ENCODE measurements at places on chromosomes 6 and 20.

GRCh38 chr20:50679753-50680104 is 11.6 kb downstream of the RIPOR3 start:
- no peak for DNase-seq

GRCh38 chr20:57449398-57450354 is 58.5 kb downstream of the RBM38 start:
- DNase-seq, result no peak

GRCh38 chr6:90226257-90226656 is 70.4 kb downstream of the BACH2 start:
- DNase-seq, result no peak

- no peak for DNase-seq
These were observed 4.9 kb downstream of the SASH1 start for GRCh38 chr6:148347441-148348054.

DNA sequence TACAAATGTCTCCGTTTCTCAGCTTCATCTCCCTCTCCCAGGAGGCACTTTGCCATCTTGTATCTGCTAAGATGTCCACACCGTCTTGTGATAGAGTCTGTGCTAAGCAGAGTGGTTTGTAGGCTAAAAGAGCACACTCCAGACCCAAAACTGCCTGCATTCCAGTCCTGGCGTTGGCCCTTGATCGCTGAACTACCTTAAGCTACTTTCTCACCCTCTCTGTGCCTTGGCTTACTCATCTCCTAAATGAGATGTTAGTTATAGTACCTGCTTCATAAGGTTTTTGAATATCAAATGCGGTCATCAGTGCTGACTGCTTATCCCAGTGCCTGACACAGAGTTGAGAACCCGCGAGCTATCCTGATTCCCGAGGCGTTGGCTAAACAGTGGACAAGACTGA is 14.0 kb downstream of the CASS4 start:
- no peak for DNase-seq

All from Karpas-422 (cell line).